Heart right ventricle (tissue), 16 donors: ENCODE measurements at places on chromosomes 11 and 22. TPM values are rescaled to one million over a fixed set of nuclear protein-coding genes. Genes with fewer than 3 reads are reported as not detected.
A peak's percentile ranks its signal among the peaks of the same experiment; 100 is the strongest.

RAC2 gene
- 3.3 TPM for total RNA-seq

ACO2 gene
- 747 TPM for total RNA-seq

GSTT2B gene
- 6.6 TPM for total RNA-seq

CATSPER1 gene
- total RNA-seq: not detected

OR52E8 gene
- total RNA-seq: not detected

IGLL1 gene
- total RNA-seq: not detected

PGR gene
- total RNA-seq: 9.8 TPM

CCND1 gene
- 115 TPM for total RNA-seq

PATZ1 gene
- 14.5 TPM for total RNA-seq

- H3K4me1 ChIP-seq: no peaks in the 10 kb centered on the region
- no peaks in the 10 kb centered on the region for H3K27me3 ChIP-seq
- H3K27ac ChIP-seq: no peak overlapping the region
Measured at GRCh38 chr11:15106201-15106965, 8.3 kb upstream of the INSC start.

GRCh38 chr11:31558001-31558400, 48.4 kb downstream of the ELP4 start:
- DNase-seq: no peak
- H3K4me1 ChIP-seq: peaks cover 9% of the 10 kb centered on the region
- no peaks in the 10 kb centered on the region for H3K27me3 ChIP-seq
- no peak overlapping the region for H3K27ac ChIP-seq
- no peaks in the 10 kb centered on the region for H3K36me3 ChIP-seq

DNA sequence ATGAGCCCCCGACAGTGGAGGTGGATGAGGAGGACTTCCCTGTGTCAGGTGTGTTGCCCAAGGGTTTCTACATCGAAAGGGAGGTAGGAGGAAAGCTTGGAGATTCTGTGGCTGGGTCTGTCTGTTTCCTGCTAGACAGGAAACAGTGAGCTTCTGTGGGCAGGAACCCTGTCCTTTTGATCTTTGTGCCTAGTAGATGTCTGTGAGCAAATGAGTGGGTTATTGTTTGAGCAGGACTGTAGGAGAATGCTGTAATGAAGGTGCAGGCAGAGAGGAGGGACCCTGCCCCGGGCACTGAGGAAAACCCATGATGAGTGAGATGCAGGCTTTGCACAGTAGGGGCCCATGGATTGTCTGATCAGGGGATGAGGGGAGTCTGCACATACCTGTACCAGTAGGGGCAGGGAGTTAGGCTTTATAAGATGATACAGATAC, 14.0 kb downstream of the USP35 start:
- H3K27ac ChIP-seq: no peak overlapping the region
- peaks cover 74% of the 10 kb centered on the region for H3K36me3 ChIP-seq
- no peak overlapping the region for H3K4me3 ChIP-seq
- DNase-seq: no peak
- H3K27me3 ChIP-seq: no peaks in the 10 kb centered on the region

- peaks cover 75% of the 10 kb centered on the region for H3K4me1 ChIP-seq
- DNase-seq: peak; percentile 43
- H3K36me3 ChIP-seq: no peaks in the 10 kb centered on the region
- H3K27ac ChIP-seq: peak overlapping the region; percentile 82
Measured at GRCh38 chr11:73175551-73176144, 33.5 kb upstream of the FCHSD2 start.

GRCh38 chr11:82792319-82792718, 58.7 kb upstream of the FAM181B start:
- H3K4me3 ChIP-seq: no peak overlapping the region
- H3K4me1 ChIP-seq: peaks cover 9% of the 10 kb centered on the region
- no peak overlapping the region for H3K27ac ChIP-seq
- H3K27me3 ChIP-seq: no peaks in the 10 kb centered on the region
- no peaks in the 10 kb centered on the region for H3K36me3 ChIP-seq

- no peaks in the 10 kb centered on the region for H3K36me3 ChIP-seq
- no peak for DNase-seq
- no peaks in the 10 kb centered on the region for H3K4me1 ChIP-seq
Measured at GRCh38 chr11:33479231-33479630, 221.4 kb downstream of the C11orf91 start.

GRCh38 chr11:86749376-86749775, 51.0 kb upstream of the PRSS23 start:
- H3K27ac ChIP-seq: no peak overlapping the region
- H3K4me1 ChIP-seq: no peaks in the 10 kb centered on the region
- H3K4me3 ChIP-seq: no peak overlapping the region
- no peak for DNase-seq
- no peaks in the 10 kb centered on the region for H3K27me3 ChIP-seq
- no peaks in the 10 kb centered on the region for H3K36me3 ChIP-seq

- H3K27ac ChIP-seq: no peak overlapping the region
- DNase-seq: no peak
- peaks cover 100% of the 10 kb centered on the region for H3K36me3 ChIP-seq
- H3K4me3 ChIP-seq: no peak overlapping the region
Measured at GRCh38 chr22:29524442-29525191, 28.9 kb downstream of the THOC5 start.

DNA sequence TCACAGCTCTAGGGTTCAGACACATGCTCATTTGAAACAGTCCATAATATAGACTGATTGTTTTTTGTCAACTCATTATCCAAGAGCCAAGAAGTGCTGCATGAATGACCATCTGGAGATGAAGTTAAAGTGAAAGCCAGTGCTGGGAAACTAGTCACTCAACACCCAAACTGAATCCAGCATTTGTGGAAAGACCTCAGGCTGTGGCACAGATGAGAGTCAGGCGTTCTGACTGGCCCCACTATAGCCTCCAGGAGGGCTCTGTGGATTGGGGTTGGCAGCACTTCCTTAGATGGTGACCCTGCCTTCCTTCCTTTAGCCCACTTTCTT, 2.1 kb downstream of the FEZ1 start:
- peaks cover 11% of the 10 kb centered on the region for H3K4me1 ChIP-seq
- DNase-seq: no peak
- H3K27me3 ChIP-seq: peaks cover 12% of the 10 kb centered on the region
- H3K36me3 ChIP-seq: peaks cover 6% of the 10 kb centered on the region
- H3K27ac ChIP-seq: no peak overlapping the region

DNA sequence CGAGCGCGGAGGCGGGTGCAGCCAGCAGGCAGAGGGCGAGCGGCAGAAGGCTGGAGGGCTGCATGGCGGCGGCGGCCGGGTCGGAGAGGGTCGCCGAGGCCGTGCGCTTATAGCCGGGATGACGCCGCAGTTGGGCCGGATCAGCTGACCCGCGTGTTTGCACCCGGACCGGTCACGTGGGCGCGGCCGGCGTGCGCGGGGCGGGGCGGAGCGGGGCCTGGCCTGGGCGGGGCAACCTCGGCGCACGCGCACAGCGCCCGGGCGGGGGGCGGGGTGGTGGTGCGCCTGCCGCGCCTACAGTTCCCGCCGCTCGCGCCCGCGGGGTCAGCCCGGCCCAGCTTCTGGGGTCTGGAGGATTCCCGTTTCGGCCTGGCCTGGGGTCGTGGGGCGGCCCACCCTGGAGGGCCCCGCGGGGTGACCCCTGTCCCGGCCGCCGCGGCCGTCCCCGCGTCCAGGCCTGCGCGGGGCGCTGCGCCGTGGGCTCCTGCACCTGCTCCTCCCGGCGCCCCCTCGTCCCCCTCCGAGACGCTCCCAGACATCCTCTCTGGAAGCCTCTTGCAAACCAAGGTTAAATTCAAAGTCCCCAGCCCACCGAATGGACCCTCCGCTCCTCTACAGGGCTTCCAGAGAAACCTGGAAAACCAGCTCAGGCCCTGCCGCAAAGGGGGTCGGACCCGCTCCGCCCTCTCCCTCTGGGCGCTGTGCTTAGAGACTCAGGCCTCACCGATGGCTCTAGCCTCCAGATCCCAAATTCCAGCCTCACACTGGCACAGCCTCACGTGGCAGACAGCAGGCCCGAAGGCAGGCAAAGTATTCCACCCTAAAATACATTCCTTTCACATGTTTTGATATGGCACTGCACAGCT, at the start of gene CTSD:
TSS of gene CTSD (minus strand) at position 132 of the 866 bp plus-strand sequence. CDS start at position 64, 68 bp downstream.
- H3K4me1 ChIP-seq: peaks cover 48% of the 10 kb centered on the region
- H3K27me3 ChIP-seq: no peaks in the 10 kb centered on the region
- H3K4me3 ChIP-seq: peak within 1 kb of the TSS; percentile 100
- peak; percentile 94 for DNase-seq
- peak within 1 kb of the TSS; percentile 98 for H3K27ac ChIP-seq

DNA sequence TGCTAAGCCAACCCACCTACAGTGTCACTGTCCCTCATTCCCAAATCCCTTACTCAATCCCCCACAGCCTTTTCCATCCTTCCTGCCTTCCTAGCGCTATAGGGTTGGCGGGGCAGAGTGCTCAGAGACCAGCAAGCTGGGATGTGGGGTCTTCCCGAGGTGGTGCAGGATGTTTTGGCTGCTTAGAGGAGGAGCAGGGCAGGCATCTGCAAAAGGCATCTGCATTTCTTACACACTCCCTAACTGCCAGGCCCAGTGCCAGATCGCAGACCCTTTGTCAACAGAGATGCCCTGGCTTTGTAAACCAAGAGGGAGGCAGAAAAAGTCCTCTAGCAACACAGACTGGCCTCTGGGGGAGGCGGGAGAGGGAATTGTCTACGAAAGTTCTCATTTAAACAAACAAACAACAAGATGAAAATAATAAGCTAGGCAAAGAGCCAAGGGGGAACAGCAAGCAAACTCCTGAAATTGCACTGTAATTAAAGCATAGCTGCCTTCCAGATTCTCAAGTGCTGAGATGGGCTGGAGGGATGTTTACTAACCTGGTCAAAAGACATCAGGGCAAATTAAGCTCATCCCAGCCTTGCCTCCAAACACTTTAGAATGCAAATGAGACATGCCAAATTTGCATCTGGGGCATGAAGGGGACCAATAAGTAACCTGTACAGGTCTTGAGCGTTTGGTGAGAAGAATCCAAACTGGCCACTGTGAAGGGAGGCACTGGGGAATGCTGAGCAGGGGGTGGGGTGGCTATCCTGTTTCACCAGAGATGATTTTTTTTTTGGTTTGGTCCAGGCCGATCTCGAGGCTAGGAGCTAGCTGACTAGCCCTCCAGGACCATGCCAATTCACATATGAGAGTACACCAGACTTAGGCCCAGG, 38.1 kb upstream of the ADA2 start:
- peak overlapping the region; percentile 36 for H3K4me3 ChIP-seq
- no peaks in the 10 kb centered on the region for H3K27me3 ChIP-seq
- H3K36me3 ChIP-seq: no peaks in the 10 kb centered on the region
- H3K27ac ChIP-seq: peak overlapping the region; percentile 70
- DNase-seq: no peak

- H3K36me3 ChIP-seq: peaks cover 42% of the 10 kb centered on the region
- DNase-seq: peak; percentile 78
- H3K4me3 ChIP-seq: peak overlapping the region; percentile 78
- no peaks in the 10 kb centered on the region for H3K27me3 ChIP-seq
Measured at GRCh38 chr11:10807493-10808234, 1.1 kb downstream of the EIF4G2 start.

GRCh38 chr11:62961017-62961570, 23.7 kb downstream of the SLC22A6 start:
- no peaks in the 10 kb centered on the region for H3K36me3 ChIP-seq
- no peak overlapping the region for H3K4me3 ChIP-seq
- H3K27ac ChIP-seq: no peak overlapping the region
- H3K27me3 ChIP-seq: no peaks in the 10 kb centered on the region
- no peaks in the 10 kb centered on the region for H3K4me1 ChIP-seq
- no peak for DNase-seq

GRCh38 chr22:26172389-26172990, 3.2 kb downstream of the SEZ6L start:
- H3K27me3 ChIP-seq: peaks cover 89% of the 10 kb centered on the region
- H3K36me3 ChIP-seq: no peaks in the 10 kb centered on the region
- no peak for DNase-seq
- H3K4me3 ChIP-seq: no peak overlapping the region
- peaks cover 8% of the 10 kb centered on the region for H3K4me1 ChIP-seq
- H3K27ac ChIP-seq: no peak overlapping the region

GRCh38 chr11:113234888-113235287, 79.5 kb upstream of the TTC12 start:
- H3K27ac ChIP-seq: no peak overlapping the region
- H3K36me3 ChIP-seq: no peaks in the 10 kb centered on the region
- H3K27me3 ChIP-seq: no peaks in the 10 kb centered on the region
- no peak overlapping the region for H3K4me3 ChIP-seq
- no peak for DNase-seq

GRCh38 chr11:5476186-5476819, 12.2 kb upstream of the OR52D1 start:
- no peaks in the 10 kb centered on the region for H3K36me3 ChIP-seq
- H3K4me1 ChIP-seq: no peaks in the 10 kb centered on the region
- no peak overlapping the region for H3K4me3 ChIP-seq
- no peak overlapping the region for H3K27ac ChIP-seq
- no peak for DNase-seq

- H3K27ac ChIP-seq: no peak overlapping the region
- H3K4me1 ChIP-seq: peaks cover 75% of the 10 kb centered on the region
- peak overlapping the region; percentile 93 for H3K4me3 ChIP-seq
- no peak for DNase-seq
- H3K27me3 ChIP-seq: no peaks in the 10 kb centered on the region
Measured at GRCh38 chr22:39149915-39150847, 2.3 kb downstream of the CBX7 start.

GRCh38 chr11:2780850-2781407, 81.1 kb upstream of the KCNQ1OT1 start:
- H3K27me3 ChIP-seq: no peaks in the 10 kb centered on the region
- no peaks in the 10 kb centered on the region for H3K36me3 ChIP-seq
- no peak overlapping the region for H3K4me3 ChIP-seq
- DNase-seq: no peak

DNA sequence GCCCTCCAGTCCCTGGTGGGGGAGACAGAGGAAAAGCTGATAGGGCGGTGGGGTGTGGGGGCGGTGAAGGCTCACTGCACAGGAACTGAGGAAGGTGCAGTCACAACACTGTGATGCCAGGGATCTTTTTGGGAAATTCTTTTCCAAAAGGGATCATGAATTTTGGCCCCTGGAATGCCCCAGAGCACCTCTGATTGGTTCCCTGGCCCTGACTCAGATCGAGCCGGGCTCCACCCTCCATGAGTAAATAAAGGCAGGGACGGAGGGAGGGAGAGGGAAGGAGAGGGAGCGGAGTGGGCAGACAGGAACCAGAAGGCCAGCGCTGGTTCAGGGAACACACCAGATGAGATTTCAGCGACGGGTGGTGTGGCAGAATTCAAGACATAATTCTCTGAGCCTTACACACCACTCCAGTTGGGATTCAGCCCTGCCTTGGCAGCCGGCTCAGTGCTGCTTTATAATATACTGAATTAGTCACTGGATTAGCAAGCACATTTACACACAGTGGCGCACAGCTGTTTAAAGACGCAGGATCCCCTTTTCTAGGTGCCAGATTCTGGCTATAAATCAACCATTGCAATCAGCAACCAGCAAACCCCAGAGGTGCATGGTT, 80.3 kb downstream of the ETS1 start:
- H3K4me3 ChIP-seq: peak overlapping the region; percentile 37
- no peaks in the 10 kb centered on the region for H3K36me3 ChIP-seq
- peak overlapping the region; percentile 89 for H3K27ac ChIP-seq
- peaks cover 100% of the 10 kb centered on the region for H3K4me1 ChIP-seq
- DNase-seq: peak; percentile 79
- H3K27me3 ChIP-seq: no peaks in the 10 kb centered on the region

- no peak overlapping the region for H3K4me3 ChIP-seq
- DNase-seq: no peak
- no peaks in the 10 kb centered on the region for H3K27me3 ChIP-seq
Measured at GRCh38 chr22:36337365-36338130, 50.2 kb downstream of the MYH9 start.

GRCh38 chr11:103947546-103947919, 88.9 kb upstream of the DDI1 start:
- peaks cover 8% of the 10 kb centered on the region for H3K36me3 ChIP-seq
- no peak overlapping the region for H3K4me3 ChIP-seq
- H3K4me1 ChIP-seq: peaks cover 17% of the 10 kb centered on the region
- no peaks in the 10 kb centered on the region for H3K27me3 ChIP-seq
- H3K27ac ChIP-seq: no peak overlapping the region
